ENCODE measurements at places on chromosomes 3 and 15. TPM values are rescaled to one million over a fixed set of nuclear protein-coding genes. Genes with fewer than 3 reads are reported as not detected.

Gene GOLGA8J
- 0.21 TPM for polyA plus RNA-seq

Gene DNAJC19
- 33.8 TPM for polyA plus RNA-seq

Gene RARRES1
- 147 TPM for polyA plus RNA-seq

Gene MAPK6
- 11.3 TPM for polyA plus RNA-seq

Gene GCNT3
- 0.45 TPM for polyA plus RNA-seq

Gene SUSD5
- 0.54 TPM for polyA plus RNA-seq

Gene CTXND1
- 0.12 TPM for polyA plus RNA-seq

Gene ERICH6
- not detected for polyA plus RNA-seq

Gene ZPLD1
- polyA plus RNA-seq: 0.03 TPM

Gene ATP10A
- polyA plus RNA-seq: 2.8 TPM

Gene TRAT1
- not detected for polyA plus RNA-seq

Gene FSD2
- polyA plus RNA-seq: 0.11 TPM

Gene TNFSF10
- 23.3 TPM for polyA plus RNA-seq

Gene EPB42
- 5.5 TPM for polyA plus RNA-seq

Gene IL17RD
- polyA plus RNA-seq: 3.1 TPM

Gene PHLDB2
- 7.9 TPM for polyA plus RNA-seq

Gene JMJD7
- 8.5 TPM for polyA plus RNA-seq

Gene TWF2
- polyA plus RNA-seq: 58.3 TPM

Gene FBXO40
- 0.02 TPM for polyA plus RNA-seq

Gene TNNC1
- polyA plus RNA-seq: 1.1 TPM

Gene AADACL2
- polyA plus RNA-seq: 1.1 TPM

Gene CCR9
- not detected for polyA plus RNA-seq

Gene A4GNT
- polyA plus RNA-seq: 0.18 TPM

Gene ECE2
- polyA plus RNA-seq: not detected

Gene TGM4
- polyA plus RNA-seq: 0.22 TPM

Gene FOXL2
- not detected for polyA plus RNA-seq

Gene EPHA6
- 1.1 TPM for polyA plus RNA-seq

Gene PPP2R3A
- 1.7 TPM for polyA plus RNA-seq

Gene COX17
- polyA plus RNA-seq: 54.3 TPM

Gene PLA2G4B
- 9.6 TPM for polyA plus RNA-seq

Gene AMOTL2
- 45.0 TPM for polyA plus RNA-seq

Gene CCR8
- polyA plus RNA-seq: not detected

Gene GOLGA6L7
- not detected for polyA plus RNA-seq

Gene IGF1R
- polyA plus RNA-seq: 3.9 TPM

Gene PSMA4
- polyA plus RNA-seq: 159 TPM

Data from adipose tissue (tissue), 3 donors.